ENCODE measurements at places on chromosomes 3 and 15.

DNA sequence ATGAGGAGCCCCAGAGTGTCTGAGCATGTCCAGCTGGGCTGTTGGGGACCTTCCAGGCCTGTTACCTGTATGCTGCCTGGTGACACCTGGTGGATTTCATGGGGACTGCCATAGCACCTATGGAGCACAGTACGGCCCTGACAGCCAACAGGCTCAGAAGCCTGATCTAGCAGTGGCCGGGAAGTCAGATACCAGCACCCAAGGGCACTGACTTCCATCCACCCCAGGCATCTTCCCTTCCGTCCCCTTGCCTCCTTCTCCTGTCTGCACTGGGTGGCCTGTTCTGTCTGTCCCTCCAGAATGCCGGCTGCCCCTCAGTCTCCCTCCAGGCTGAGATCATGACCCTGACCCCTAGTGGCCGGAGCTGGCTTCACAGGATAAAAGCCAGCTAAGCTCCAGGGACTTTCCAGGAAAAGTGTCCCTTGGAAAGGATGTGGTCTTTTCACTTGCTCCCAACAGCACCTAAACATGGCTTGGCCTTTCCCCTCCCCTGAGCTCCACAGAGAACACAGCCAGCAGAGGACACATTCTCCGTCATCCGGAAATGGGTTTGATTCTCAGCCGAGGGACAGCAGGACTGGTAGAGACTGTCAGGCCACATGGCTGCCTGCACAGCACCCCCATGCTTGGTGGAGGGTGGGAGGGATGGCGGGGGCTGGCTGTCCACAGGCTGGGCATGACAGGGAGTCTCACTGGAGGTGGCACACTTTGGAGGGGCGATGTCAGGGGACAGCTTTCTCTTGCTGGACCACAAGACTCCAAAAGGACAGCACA lies 9.5 kb downstream of the RPS17 start:
- DNase-seq: peak; percentile 89

GRCh38 chr3:41365973-41366372 lies 166.7 kb downstream of the CTNNB1 start:
- DNase-seq: no peak

DNA sequence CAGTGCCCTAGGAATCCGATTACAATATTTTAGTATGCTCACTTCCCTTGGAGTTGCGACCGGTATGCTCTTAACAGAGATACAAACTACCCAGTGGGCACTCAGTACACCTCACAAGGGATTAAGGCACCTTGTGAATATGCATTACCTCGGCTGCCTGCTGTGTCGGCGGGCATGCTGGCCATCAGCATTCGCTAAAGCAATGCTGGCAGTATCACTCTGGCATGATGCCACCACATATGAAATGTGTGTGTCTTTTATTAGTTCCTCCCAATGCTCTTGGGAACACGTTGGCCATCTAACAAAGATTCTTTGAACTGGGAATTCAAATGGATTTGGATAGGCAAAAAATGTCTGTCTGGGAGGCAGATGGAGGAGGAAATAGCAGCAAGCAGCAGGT lies 67.4 kb upstream of the FOXB1 start:
- DNase-seq: no peak

GRCh38 chr15:89781055-89781454 lies 4.9 kb downstream of the MESP2 start:
- no peak for DNase-seq

DNA sequence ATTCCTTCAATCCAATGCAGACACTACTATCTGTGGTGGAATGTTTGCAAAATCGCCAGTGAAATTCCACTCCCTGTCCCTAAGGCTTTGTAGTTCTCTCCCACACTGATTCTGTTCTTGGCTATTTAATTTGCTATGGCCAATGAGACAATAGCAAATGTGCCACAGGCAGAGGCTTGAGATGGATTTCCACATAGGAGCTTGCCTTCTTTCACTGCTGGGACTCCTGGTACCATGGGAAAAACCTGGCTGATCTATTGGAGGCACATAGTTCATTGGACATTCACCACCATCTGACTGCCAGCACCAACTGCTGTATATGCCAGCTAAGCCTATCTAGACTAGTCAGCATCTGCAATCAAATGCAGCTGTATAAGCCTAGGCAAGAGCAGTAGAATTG lies 103.8 kb downstream of the NR1D2 start:
- DNase-seq: no peak

DNA sequence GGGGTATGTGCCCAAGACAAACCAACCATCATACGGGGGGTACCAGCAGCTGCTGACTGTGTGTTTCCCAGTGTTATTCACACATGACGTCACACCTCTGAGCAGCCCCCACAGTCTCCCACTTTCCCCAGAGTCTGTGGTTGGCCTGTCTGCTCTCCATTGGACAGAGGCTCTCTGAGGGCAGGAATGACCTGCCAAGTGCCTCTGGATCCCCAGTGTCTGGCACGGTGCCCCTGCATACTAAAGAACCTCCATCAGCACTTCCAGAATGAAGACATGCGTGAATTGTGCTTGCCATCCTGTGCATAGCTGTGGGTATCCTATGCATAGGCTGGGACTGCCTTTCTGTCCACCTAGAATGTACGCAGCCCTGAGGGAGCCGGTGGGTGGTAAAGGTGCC lies 3.5 kb upstream of the CCDC9B start:
- DNase-seq: no peak

DNA sequence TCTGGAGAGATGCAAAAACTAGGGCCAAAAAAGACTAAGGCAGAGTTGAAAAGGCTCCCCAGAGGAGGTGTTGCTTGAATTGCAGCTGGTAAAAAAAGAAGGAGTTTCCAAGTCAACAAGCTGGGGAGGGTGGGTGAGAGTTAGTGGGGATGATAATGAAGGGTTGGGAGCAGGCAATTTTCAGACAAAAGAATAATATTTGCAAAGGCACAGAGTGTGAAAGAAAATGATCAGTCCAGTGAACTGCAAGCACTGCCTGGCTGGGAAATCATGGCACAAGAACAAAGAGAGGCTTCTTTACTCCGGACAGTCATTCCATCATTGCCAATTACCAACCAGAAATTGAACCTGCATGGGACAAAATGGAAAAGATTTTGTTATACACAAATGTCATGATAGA lies 42.2 kb downstream of the C3orf85 start:
- no peak for DNase-seq

GRCh38 chr15:76337696-76338485 lies 1.3 kb downstream of the ISL2 start:
- peak; percentile 22 for DNase-seq

DNA sequence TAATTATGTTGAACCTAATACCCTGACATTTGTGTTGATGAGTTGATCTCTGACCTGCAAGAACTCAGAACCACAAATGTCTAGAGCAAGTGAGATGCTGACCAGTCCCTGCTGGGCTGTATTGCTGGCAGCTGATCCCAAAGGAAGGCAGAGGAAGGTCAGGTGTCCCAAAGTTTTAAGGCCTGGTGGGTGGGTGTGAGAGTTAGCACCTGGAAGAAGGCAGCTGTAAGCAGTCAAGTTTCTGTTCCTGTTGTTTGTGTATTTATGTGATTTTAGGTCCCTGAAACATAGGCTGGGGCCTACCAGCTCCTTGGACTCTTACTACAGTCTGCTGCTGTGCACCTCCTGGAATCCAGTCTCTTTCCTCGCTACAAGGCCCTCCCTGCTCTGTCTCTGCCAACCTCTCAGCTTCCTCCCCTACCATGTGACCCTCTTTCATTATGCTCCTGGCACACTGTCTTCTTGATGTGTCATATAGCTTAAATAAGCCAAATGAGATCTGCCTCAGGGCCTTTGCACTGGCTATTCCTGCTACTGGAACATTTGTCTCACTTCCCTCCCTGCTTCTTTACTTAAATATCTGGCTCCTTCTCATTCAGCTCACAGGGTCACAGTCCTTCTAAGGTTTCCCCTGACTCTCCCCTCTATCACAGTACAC lies 31.0 kb upstream of the ATOSA start:
- no peak for DNase-seq

DNA sequence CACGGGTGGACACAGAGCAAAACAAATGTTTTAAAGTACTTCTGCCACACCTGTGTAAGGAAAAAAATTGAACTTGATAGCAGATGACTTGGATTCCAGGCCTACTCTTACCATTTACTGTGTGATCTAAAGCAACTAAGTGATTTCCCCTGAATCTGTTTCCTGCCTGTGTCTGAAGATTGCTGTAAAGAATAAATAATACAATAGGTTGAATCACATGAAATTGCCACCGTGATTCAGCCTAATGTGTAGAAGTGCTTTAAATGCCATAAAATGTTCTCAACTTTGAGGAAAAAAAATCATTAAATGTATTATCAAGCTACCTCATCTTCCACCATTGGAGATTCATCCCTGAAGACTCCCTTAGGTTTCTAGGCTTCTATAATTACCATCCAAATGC lies 27.6 kb upstream of the NUDT16 start:
- DNase-seq: no peak

DNA sequence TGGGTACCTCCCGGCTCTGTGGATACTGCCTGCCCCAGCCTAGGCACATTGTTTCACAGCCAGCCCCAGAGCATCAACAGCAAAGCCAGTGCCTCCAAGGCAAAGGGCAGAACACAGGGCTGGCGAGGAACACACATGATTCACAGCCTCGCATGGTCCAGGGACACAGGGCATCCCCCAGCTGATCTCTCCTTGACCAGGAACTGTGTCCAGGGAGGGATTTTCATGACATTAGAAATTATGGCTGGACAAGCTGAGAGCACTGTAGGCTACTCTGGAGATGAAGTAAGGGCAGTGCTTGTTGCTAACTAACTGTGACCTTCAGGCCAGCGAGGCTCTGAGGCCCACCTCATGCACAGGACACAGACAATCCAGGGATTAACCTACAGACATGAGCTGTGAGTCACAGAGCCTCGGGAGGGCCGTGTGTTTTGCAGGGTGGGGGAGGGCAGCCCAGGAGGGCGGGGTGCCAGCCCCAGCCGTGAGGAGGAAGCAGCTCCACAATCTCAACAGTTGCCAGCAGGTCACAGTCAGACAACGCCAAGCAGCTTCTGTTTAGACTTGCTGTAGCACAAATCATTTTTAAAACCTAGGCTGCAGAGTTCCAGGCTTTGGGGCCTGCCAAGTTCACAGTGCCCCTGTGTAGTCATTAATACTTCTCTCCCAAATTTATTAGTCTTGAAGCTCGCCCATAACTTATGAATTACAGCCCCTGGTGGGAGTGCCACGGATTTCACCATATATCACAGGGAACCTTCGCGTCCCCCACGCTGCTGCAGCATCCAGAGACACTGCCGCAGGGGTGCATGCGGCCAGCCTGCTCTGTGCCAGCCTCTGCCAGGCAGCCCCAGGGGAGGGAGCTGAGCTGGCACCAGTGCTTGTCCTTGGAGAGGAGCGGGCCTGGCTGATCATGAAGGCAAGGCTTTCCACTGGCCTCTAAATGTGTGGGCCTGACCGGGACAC lies 114.7 kb downstream of the ETFA start:
- DNase-seq: peak; percentile 94

GRCh38 chr3:45435961-45436360 lies 47.6 kb downstream of the LARS2 start:
- no peak for DNase-seq

DNA sequence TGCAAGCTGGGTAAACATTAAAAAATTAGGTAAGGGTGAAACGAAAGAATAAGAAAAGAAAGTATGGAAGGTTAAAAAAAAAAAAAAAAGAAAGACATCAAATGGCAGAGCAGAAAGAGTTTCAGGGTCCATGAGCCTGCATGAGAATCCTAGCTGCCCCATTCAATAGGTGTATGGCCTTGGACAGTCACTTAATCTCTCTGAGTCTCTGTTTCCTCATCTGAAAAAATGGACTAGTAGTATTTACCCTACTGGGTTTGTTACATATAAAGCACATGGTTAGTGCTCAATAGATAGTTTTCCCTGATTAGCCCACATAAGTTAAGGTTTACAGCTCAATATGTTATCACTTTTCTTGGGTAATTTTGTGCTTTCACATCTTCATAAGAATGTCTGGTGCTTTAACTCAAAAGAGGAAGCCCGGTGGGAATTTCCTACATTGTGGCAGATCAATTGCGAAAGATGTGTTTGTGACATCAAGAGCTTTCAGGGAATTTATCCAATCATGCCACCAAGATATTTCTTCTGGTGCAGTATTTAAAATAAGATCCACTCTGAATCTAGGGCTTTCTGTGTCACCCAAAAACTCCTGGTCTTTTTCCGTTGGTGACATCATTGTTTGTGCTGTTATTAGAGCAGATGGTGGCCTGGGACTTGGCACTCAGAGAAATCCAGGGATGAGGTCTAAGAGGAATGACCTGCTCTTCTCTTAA lies 57.2 kb upstream of the UBE2E1 start:
- DNase-seq: no peak

DNA sequence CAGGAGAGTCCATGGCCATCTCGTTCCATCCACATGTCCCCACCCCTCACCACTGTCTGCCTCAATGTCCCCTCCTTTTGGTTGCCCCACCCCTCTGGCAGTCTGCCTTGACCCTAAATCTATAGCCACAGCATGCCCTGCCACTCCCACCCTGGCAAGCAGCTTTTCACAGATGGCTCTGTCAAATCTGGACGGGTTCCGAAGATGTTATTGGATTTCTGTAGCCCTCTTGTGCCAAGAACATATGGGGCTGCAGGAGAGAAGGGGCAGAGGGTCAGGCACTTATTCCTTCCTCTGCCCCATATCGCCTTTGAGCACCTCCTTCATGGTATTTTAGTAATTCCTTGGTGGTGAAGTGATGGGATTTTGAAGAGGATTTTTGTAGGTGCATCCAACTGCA lies 57.1 kb downstream of the EPHB1 start:
- DNase-seq: no peak

GRCh38 chr3:74906181-74906580 lies 291.7 kb upstream of the CNTN3 start:
- DNase-seq: no peak

GRCh38 chr3:156836701-156837100 lies 10.5 kb downstream of the LEKR1 start:
- DNase-seq: no peak

DNA sequence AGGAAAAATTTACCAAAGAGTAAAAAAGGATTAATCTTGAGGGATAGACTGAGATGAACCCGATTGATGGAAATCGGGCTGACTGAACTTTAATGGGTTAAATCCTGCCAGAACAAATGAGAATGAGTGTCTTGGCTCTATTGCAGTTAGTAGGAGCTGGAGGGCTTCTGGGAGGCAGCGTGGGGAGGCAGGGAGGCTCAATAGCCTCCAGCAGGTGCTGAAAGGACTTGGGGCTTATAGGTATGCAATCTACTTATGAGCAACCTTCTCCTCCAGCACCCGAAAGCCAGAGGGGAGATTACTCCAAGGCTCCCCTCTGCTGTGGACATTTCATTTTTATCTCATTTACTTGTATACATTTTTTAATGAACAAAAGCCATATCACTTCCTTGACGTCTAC lies 1.0 kb upstream of the CRYBG3 start:
- peak; percentile 11 for DNase-seq

- DNase-seq: no peak
Measured at GRCh38 chr3:98185180-98185579, 18.7 kb downstream of the OR5H15 start.

- no peak for DNase-seq
Measured at GRCh38 chr3:187473778-187474406, 105.7 kb downstream of the RTP4 start.

- no peak for DNase-seq
Measured at GRCh38 chr3:44343421-44343820, 4.9 kb downstream of the TCAIM start.

Measured in WERI-Rb-1 (cell line).